Hindlimb muscle (tissue), 1 donor: ENCODE measurements at places on chromosomes 1 and 21.

DNA sequence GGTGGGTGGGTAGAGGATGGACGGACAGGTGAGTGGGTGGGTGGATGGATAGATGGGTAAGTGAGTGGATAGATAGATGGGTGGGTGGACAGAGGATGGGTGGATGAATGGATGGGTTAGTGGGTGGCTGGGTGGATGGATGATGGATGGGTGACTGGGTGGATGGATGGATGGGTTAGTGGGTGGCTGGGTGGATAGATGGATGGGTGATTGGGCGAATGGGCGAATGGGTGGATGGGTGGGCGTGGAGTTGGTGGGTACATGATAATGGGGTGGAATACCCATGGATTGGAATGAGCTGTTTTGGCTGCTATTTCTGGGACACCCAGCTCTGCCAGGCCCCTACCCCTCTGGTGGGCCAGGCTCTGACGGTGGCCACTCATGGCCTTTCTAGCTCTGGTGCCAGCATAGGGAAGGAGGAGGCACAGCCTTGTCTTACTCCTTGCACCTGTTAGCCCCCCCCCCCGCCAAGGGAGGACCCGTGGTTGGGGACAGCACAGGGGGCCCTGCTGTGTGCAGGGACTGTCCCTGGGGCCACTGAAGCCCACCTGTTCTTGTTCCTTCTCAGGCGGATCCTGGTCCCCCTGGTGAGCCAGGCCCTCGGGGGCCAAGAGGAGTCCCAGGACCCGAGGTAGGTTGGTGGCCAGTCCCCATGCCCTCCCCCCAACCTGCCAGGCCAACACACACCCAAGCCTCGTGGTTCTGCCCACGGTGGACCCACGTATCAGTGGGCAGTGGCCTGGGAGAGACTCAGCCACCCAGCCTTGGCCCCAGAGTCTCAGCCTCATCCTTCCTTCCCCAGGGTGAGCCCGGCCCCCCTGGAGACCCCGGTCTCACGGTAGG lies 26.4 kb downstream of the COL6A2 start:
- no peak for DNase-seq

DNA sequence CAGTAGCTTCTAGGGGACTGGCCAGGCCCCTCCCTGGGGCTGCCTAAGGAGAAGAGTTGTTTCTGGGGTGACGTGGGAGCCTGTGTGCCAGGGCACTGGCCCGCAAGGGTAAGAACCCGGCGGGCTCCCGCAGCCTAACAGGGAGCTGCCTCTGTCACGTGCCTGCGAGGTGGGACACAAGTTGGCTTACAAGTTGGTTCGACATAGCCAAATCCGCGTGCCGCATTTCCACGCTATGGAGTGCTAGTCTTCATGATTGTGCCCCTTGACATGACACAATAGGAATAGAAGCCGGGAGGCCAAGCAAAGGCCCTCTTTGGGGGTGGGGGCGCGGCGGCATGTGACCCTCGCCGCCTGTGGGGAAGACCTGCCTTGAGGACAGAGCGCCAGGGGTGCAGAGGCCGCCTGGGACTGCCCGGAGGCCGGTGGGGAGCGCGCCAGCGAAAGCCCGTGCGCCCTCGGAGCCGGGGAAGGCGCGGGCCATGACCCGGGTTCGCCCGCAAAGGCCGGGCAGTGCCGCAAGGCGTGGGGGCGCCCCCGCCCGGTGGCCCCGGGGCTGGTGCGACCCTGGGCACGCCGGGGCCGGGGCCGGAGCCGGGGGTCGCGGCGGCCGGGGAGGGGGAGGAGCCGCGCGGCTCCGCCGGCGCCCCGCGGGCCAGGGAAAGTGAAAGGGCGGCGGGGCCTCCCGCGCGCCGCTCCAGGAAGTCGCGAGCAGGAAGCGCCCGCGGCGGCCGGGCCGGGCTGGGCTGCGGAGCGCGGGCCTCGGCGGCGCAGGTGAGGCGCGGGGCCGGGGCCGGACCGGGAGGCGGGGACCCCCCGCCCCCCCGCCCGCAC lies at the start of gene SLC37A1:
Gene SLC37A1 (plus strand): TSS at position 702 of the 834 bp plus-strand sequence. CDS start 4,603 bp downstream, outside the sequence.
- no peak for DNase-seq

GRCh38 chr1:78640462-78640861 lies 9.2 kb upstream of the IFI44 start:
- DNase-seq: no peak

GRCh38 chr1:74596717-74597116 lies 76.9 kb downstream of the ERICH3 start:
- no peak for DNase-seq

DNA sequence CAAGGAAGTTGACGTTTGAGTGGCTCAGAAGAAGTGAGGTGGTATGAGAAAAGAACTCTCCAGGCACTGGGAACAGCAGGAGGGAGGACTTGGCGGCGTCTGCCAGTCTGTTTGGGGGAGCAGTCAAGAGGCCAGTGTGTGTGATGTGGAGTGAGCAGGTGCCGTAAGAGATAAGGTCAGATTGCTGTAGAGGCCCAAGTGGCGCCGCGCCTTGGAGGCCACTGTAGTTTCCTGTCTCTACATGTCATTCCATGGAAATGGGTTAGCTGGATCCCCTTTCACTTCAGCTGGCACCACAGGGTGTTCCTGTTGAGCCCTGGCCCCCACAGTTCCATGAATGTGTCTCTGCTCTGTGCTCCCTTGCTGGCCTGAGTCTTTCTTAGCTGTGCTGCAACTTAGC lies 35.5 kb upstream of the PTPRF start:
- no peak for DNase-seq

- no peak for DNase-seq
These were observed 47.7 kb downstream of the COQ8A start for GRCh38 chr1:226987623-226988333.

DNA sequence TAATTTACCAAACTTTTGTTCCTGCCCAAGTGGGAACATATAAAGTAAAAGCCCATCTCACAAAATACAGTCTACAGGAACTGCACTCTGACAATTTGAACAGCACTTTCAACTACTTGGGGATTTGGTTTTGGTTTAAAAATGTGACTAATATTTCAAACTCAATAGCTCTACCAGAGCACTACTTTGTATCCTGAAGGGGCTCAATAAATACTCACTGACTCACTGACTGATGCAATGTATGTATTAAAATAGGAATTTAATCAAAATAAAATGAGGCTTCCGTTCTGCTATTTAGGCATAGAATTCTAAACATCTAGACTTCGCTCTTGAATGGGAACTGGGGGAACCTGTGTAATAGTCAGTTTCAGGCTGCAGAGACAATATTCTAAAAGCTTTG lies 21.9 kb downstream of the EFCAB14 start:
- DNase-seq: no peak

GRCh38 chr1:17757426-17757825 lies 2.3 kb downstream of the ACTL8 start:
- DNase-seq: no peak

DNA sequence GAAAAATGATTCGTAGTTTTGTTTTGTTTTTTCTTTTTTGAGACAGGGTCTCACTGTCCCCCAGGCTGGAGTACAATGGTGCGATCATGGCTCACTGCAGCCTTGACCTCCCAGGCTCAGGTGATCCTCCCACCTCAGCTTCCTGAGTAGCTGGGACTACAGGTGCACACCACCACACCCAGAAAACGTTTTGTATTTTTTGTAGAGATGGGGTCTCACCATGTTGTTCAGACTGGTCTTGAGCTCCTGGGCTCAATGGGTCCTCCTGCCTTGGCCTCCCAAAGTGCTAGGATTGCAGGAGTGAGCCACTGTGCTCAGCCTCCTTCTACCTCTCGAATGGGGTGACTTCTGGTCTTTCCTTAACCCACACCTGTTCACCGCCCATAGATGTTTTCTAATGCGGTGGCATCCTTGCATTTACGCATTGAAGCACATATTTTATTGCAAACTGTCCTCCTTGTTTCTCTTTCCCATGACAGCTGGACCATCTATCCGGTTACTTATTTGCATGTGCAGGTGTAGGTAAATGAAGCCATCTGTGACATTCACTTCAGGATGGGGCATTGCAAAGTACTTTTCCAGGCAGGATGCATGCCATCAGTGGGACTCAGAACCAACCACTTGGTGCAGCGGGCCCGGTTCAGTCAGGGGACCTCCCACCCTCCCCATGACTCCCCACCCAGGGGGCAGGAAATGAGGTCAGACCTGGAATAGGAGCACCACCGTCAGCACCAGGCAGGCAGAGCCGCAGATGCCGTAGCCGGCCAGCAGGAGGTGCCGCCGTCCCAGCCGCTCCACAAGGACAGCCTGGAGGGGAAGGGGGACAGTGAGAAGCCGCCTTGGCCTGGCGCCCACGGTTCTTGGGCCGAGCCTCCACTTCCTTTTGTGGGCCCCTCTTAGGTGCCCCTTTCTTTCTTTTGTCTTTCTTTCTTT lies 16.5 kb downstream of the SLC2A7 start:
- DNase-seq: no peak
